ENCODE measurements at places on chromosomes 6 and 20.

GRCh38 chr6:128597956-128598355, 77.6 kb upstream of the PTPRK start:
- DNase-seq = no peak

DNA sequence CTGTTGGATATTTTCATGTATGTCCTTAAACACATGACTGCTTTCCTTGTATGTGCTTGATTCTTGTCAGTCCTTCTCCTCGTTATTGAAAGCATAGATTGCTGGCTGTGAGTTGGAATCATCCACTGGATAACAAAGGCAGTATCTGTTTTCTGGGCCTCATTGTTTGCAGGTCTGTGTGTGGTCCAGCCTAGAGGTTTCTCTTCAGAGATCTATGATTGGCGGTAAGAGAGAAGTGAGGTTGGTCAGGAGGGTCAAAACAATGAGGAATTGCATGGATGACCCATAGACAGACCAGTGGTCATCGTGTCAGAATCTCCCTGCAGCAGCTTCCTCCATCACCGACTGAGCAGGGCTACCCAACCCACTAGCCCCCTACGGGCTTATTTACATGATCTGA, 915.0 kb downstream of the KIF16B start:
- no peak for DNase-seq

DNA sequence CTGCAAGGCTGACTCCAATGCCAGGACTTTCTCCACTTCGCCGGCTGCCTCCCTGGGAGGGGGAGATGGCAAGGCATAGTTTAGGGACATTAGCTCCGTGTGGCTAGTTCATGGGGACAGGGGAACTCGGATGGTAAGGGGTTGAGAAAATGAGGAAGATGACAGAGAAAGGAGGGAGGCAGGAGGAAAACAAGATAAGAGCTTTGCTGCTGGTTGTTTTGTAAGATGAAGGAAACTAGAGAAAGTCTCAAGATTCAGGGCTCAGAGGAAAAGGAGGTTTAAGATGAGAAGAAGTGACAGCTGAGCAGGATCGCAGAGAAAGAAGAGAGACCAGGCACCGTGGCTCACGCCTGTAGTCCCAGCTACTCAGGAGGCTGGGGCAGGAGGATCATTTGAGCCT, 180.9 kb upstream of the RREB1 start:
- no peak for DNase-seq

- no peak for DNase-seq
Measured at GRCh38 chr20:48826069-48826468, 1.7 kb downstream of the PREX1 start.

DNA sequence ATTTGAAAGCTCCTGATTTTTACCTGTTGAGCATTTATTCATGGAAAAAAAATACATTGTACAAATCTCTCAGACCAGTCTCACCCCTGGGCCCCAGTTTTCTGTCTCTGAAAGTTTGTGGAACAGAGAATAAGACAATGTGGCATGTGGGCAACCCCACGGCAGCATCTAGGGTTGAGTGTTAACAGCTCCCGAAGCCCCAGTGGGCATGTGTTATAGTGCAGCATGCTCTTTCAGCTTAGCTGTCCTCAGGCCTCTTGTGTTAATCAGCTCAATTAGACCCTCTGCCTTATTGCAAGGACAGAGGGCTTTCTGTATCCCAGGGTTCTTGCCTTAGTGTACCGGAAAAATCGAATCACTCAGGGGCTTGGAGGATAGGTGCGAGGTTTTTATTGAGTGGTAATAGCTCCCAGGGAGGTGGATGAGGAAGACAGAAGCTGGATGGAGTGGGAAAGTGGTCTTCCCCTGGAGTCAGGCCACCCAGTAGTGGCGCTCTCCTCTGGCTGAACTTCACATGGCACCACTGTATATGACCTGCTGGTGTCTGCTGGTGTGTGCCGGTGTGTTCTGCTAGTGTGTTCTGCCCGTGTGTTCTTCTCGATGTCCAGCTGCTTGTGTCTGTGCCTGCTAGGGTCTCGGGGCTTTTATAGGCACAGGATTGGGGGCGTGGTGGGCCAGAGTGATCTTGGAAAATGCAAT, 382.8 kb downstream of the EPM2A start:
- no peak for DNase-seq

DNA sequence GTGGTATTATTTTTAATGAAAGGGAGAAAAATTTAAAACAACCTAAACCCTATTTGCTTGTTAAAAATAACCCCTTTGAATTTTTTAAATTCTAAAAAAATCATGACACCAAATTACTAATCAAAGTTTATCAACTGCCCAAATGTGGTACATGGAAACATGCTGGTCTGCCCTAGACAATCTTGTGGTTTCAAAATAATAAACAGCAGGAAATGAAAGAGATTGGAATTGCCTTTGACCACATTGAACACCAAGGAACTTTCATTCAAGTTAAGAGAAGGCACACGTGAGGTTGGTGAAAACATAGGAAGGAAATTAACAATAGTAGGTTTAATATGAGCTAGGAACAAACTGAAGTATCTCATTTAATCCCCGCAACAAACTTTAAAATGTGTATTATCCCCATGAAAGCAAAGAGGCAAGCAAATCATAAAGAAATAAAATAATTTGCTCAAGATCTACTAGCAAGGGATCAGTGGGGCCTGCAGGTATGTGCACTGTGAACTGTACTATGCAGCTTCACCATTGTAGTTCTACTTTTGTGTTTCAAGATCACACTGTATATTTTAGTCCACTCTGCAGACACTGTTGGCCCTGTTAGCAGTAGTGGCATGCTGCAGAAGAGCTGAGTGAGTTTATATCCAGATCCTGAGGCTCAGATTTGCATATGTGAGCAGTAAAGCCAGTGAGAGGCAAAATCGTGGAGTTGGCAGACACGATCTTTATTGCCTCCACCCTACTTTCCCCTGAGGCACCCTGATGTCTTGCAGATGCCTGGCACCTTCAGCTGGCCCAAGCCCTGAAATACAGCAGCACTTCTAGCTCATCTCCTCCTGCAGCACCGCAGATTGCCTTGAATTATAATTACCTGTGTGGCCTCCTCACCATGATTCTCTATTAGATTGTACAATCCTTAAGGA, 157.8 kb upstream of the TENT5A start:
- no peak for DNase-seq

- no peak for DNase-seq
Measured at GRCh38 chr6:27888566-27888965, 23.6 kb downstream of the OR2B2 start.

- DNase-seq = no peak
Measured at GRCh38 chr6:73710470-73710869, 14.5 kb downstream of the CD109 start.

- no peak for DNase-seq
Measured at GRCh38 chr6:107789361-107789760, 34.8 kb downstream of the SCML4 start.

DNA sequence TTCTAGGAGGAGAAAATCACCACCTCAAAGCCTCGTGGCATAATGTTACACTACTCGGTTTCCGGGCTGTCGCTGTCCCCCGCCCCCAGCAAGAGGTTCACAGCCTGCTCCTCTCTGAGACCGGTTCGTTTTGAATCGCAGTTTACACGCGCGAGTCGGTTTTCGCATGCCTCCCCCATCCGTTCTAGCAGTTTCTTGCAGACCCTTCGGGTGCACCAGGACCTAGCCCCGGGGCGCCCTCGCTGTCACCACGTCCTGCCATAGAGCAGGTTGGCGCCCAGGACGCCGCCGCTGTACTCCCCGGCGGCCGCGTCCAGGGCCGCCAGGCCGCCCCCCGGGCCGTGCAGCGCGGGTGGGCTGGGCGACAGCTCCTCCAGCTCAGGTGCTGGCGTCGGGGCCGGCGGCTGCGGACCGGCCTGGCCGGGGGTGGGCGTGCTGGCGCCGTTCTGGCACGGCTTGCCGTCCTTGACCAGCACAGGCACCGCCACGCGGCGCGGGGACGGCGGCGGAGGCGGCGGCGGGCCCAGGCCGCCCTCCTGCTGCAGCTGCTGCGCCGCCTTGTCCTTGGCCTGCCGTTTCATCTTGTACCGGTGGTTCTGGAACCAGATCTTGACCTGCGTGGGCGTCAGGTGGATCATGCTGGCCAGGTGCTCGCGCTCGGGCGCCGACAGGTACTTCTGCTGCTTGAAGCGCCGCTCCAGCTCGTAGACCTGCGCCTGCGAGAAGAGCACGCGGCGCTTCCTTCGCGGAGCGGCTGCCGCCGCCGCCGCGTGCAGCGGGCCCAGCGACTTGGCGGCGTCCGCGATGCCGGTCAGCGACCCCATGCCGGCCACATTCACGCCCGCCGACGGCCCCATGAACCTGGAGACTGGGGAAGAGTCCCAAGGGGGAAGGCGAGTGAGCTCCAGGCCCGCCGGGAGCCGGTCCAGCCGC, 1.4 kb downstream of the NKX2-4 start:
- DNase-seq = peak; percentile 24

- no peak for DNase-seq
Measured at GRCh38 chr20:15774926-15775325, 798.3 kb downstream of the KIF16B start.

DNA sequence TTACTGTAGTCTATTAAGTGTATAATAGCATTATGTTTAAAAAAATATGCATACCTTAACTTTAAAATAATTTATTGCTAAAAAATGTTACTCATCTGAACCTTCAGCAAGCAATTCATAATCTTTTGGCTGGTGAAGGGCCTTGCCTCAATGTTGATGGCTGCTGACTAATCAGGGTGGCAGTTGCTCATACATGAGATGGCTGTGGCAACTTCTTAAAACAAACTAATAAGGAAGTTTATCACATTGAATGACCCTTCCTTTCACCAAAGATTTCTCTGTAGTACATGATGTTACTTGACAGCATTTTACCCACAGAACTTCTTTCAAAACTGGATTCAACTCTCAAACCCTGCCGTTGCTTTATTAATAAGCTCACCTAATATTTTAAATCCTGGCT, 84.0 kb downstream of the TASP1 start:
- no peak for DNase-seq

- no peak for DNase-seq
Measured at GRCh38 chr6:167915139-167915538, 82.3 kb upstream of the KIF25 start.

GRCh38 chr6:81865712-81866111, 113.2 kb upstream of the TENT5A start:
- DNase-seq = no peak

DNA sequence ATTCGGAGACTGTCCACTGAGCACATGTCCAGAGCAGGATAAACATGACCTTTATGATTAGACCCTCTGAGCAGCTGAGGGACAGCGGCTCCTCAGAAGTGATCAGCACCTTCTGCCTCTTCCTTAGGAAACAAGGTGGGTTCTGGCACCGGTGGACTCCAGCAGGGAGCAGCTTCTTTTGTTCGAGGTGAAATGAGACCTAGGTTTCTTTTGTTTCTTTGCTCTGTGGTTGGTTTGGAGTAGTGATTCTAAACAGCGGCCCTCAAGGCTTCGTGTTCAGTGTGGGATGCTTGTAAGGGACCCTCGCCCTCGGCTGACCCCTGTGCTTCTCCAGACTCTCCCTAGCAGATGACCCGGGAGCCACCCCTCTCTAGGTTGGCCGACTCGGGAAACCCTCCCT, 14.6 kb upstream of the FRMD1 start:
- DNase-seq = no peak

- DNase-seq = no peak
Measured at GRCh38 chr20:1430004-1430451, 36.6 kb downstream of the NSFL1C start.

DNA sequence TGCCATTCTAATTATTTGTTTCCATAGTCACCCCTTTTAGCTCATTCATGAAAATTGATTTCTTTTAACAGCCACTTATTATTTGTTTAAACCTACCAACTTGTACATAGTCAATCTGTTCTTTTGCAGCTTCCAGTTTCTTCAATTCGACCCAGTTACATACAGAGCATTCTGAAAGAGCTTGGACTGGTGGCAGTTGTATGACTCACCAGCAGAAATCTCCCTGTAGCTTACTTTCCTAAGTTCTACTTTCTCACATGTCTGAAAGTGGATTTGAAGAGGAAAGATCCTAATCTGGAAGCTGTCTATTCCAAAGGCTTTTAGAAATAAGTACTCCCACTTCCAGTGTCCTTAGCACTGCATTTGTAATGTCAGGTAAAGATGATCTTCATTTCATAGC, 447.9 kb downstream of the HTR1B start:
- no peak for DNase-seq

- DNase-seq = no peak
Measured at GRCh38 chr20:47309806-47310426, 46.6 kb downstream of the ZMYND8 start.

GRCh38 chr20:43543138-43543537, 15.7 kb upstream of the SGK2 start:
- no peak for DNase-seq

GRCh38 chr6:124002377-124003081, 198.9 kb downstream of the NKAIN2 start:
- DNase-seq = no peak

DNA sequence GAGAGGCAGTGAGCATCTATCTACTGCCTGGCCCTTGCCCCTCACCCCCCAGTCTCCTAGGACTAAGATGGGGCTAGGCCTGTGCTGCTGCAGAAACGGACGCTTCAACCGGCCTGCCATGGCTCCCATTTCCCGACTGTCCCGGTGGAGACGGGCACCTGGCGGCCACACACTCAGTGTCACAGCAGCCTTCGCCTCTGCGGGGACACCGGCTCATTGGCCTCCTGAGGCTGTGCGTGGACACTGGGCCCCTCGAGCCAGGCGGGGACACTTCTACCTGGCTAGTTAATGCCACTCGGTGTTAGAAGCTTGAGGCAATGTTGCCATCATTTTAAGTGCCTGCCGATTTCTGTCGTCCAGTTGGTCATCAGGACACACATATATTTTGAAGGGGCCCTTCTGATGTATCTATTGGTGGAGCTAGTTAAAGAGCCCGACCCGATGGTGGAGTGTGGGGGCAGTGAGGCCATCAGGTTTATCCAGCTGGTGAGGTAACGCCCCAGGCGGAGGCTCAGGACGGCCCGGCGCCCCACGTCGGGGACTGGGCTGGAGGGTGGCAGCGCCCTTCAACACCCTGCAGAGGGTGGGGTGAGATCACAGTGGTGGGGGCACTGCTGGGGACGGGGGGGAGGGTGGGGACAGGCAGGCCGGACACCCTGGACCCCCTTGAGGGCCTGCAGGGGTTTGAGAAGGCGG, 58.9 kb upstream of the GATA5 start:
- no peak for DNase-seq

DNA sequence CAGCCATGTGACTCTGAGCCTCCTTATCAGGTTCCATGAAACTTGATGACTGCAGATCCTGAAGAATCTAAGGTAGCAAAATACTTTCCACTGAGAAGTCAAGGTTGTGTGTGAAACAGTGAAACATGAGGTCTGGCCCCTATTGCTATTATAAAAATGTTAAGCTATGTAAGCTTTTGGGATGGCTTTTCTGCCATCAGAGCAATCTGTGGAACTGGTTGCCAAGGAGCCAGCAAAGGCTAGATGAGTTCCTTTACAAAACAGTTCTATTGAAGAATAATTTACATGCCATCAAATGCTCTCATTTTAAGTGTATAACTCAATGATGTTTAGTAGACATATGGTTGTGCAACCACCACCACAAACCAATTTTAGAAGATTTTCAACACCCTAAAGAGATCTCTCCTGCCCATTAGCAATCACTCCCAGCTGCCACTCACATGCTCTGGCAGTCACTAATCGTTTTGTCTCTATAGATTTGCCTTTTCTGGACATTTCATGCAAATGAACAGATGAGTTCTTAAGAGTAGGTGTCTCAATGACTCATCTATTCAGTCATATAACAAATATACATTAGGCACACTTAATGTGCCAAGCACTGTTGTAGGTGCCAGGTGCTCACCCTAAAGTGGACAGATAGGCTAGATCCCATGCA, 19.9 kb upstream of the MEP1A start:
- DNase-seq = no peak
